ENCODE measurements at places on chromosomes 16 and 17.

DNA sequence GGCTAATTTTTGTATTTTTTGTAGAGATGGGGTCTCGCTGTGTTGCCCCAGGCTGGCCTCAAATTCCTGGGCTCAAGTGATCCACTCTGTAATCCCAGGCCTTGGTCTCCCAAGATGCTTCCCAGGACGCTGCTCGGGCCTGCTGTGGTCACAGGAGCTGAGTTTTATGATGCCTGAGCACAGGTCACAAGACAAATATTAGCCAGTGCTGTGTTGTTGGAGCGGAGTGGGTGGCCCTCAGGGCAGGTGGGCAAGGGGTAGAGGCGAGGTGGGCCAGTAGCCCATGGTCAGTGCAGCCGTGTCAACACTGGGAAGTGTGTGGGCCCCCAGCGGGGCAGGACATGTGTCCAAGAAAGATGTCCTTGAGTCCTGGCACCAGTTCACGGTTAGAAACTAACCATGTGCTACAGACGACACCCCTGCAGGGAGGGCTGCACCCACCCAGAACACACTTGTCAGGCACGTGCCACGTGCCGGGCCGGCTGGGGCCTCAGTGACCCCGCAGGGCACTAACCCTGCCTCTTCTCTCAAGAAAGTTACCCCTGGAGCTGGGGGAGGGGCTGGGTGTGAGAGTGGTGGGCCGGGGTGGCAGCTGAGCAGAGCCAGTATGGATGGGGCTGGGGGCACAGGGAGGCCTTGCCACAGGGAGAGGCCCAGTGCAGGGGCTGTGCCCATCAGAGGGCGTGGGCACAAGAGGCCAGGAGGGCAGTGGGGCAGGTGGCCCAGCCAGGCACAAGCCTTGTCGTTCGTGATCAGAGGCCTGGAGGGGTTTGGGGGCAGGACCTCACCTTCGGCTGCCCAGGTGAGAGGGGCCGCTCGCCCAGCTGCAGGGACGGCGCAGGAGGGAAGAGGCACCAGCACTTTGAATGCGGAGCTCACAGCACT lies 103.1 kb upstream of the CHMP6 start:
- DNase-seq = no peak

- no peak for DNase-seq
Measured at GRCh38 chr17:56601591-56601990, 8.1 kb downstream of the NOG start.

DNA sequence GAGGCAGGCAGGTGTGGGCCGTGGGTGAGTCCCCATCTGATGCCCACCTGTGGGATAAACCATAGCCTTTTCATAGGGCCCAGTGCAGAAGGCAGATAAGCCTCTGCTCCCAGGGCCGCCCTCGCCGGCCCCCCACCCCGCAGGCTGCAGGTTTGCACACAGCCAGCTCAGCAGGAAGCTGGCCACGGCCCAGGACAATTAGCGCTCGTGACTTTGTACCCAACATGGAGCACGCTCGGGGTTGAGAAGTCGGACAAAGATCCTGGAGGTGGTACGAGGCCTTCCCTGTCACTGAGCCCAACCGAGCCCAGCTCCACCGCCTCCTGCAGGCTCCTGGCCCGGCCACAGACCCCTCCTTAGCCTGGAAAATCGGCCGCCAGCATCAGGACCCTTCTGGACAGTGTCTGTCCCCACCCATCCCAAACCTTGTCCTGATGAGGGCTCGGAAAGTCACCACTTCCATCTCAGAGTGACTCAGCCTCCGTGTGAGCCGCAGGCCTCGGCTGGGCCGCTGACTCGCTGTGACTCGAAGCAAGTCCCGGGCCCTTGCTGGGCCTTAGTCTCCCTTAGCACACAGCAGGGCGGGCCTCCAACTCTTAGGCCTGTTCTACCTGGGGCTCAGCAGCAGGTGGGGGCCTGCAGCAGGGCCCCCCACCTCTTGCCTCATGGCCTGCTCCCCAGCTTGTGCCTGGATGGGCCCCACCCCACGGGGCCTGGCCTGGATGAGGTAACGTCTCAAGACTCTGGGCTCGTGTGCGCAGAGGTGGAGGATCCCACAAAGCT lies 22.7 kb downstream of the FAM83G start:
- no peak for DNase-seq

- DNase-seq = no peak
Measured at GRCh38 chr17:82912484-82913089, 72.8 kb upstream of the ZNF750 start.

GRCh38 chr16:74216319-74216718 lies 80.3 kb upstream of the PSMD7 start:
- no peak for DNase-seq

DNA sequence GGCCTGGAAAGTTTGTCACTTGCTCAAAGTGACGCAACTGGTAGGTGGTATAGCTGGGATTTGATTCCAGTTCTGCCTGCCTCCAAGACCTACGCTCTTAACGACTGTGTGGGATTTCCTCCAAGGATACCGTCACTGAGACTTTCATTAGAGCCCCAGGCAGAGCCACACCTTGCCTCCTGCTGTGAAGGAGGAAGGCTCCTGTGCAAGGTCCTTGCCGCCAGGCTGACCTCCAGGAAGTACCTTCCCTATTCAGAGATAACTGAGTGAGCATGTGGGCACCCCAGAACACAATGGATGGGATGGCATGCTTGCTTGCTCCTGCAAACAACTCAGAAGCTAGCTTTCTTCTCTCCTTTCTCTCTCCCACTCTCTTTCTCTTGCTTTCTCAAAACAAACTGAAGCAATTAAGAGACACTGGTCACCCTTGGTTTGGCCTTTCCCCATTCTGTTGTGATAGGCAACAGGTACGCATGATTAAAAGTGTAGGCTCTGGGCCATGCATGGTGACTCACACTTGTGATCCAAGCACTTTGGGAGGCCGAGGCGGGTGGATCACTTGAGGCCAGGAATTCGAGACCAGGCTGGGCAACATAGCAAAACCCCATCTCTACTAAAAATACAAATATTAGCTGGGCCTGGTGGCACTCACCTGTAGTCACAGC lies 30.7 kb downstream of the CACNG3 start:
- no peak for DNase-seq

- peak; percentile 47 for DNase-seq
Measured at GRCh38 chr16:87765473-87765775, 362 bp downstream of the KLHDC4 start.

DNA sequence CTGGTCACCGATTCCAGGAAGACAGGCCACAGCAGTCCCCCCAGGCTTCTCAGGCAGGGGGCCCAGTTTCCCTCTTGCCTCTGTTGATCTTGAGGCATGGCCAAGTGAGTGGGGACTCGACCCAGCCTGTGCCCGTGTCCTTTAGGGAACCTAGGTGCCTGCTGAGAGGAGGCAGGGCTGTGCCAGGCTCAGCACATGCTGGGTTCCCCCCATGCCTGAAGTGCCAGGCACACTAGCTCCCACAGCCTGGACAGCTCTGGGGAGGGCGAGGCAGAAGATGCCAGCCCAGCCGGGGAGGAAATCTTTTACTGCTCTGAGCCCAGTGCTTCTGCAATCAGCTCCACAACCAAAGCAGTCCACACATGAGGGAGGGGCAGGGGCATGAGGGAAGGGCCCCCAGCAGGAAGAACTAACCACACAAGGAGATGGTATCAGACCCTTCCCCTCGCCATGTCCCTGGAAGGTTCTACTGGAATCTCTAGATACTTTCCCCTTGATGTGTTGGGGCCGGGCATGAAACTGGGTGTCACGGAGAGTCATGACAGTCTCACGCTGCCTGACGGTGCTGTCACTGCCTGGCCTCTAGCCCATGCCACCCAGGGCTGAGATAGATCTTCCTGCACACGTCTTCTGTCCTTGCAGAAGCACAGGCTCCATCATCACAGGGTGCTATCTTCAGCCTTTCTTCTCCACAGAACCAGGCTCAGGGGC lies 25.5 kb downstream of the MYO18A start:
- DNase-seq = no peak

DNA sequence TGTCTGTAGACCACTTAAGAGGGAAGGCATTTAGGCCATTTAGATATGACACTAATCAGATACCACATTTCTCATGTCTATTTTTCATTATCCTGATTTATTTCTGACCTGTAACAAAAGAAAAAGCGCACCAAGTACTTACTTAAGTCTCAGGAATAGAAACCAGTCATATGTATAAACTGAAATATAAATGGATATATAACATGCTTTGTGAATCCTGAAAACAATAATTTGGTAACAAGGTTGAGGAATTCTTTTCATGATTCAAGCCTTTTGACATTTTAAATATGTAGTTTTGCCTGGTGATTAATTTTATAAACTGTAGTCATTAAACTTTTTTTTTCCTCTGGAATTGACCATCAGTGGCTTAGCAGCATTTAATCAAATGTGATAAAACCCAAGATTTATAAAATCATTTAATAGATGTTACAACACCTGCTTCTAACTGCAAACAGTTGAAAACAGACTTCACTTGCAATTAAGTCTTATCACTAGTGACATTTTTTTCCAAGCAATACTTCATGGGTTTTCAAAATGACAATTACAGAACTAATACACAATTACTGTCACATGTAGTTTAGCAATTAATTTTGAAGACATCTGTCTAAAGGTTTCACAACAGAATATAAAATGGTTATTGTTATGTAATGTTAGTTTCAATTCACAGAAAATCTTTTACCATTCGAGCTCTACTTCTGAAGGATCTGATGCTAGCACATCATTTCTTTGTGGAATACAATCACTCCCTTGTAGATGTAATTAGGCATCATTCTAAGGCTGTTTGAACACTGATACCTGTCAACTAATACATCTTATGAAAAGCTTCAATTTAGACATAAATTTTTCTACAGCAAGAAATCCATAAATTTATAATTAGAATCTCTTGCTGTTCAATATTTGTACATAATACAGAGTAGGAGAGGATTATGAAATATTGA lies 110.3 kb downstream of the TOX3 start:
- no peak for DNase-seq

DNA sequence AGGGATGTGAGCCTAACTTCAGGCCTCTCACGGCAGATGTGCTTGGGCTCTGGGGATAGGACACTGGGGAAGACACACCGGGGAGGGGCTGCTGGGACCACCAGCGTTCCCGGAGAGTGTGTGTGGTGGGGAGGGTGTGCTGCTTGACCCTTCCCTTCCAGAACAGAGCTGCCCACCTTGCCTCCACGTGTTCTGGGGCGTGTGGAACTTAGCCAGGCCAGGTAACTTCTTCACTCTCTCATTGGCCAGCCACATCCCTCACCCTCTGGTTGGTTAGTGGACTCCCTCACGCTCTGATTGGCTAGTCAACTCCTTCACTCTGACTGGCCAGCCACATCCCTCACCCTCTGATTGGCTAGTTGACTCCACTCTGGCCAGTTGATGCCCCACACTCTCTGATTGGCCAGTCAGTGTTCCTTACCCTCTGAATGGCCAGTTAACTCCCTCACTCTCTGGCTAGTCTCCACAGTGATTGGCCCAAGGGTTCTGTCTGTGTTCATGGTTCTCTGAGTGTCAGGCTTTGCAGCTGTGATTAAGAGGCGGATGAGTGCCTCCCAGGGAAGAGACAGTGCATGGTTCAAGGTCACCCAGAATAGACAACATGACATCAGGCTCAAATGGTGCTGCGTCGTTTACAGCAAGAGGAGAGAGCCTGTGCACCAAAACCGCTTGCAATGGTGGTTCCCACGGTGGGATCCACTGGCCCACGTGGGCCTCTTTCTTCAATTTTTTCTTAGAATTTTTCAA lies 10.0 kb downstream of the TMEM235 start:
- DNase-seq = no peak

- no peak for DNase-seq
Measured at GRCh38 chr16:24975428-24975889, 39.7 kb downstream of the ARHGAP17 start.

- peak; percentile 34 for DNase-seq
Measured at GRCh38 chr17:9729034-9729650, 62.2 kb downstream of the DHRS7C start.

DNA sequence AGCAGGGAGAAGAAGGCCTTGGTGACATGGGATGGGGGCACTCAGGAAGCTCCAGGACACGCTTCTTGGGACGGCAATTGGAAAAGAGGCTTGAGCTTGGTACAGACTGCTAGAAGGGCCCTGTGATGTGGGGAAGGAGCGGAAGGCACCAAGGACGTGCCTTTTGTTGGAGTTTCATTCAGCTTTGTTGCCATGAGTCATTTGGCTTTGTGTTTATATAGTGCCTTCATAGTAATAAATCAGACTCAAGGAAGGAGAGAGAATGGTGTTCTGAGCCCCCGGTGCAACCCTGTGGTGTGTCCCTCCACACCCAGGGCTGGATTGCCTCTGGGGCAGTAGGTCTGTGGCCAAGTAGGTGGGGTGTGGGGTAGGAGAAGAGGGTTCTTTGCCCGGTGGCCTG lies 7.4 kb upstream of the TBX4 start:
- no peak for DNase-seq

- no peak for DNase-seq
Measured at GRCh38 chr17:39641883-39642282, 4.9 kb downstream of the STARD3 start.

DNA sequence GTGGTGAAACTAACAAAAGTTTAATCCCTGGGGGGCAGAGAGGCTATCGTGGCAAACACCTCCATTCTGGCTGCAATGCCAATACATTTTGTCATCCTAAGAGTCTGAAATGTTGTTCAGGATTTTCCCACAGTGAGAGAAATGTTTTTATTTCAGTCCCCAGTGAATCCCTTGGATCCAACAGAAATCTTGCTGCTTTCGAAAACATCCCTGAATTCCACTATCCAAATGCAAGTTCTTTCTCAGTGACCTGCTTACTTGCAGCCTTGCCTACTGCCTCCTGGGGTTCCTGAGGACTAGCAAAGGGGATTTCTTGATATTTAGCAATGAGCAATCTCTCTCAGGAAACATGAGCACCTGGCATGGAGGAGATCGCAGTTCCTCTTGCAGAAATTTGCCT lies 202.1 kb upstream of the IRX3 start:
- no peak for DNase-seq

GRCh38 chr17:38456031-38456815 lies 28.0 kb downstream of the ARHGAP23 start:
- DNase-seq = no peak

DNA sequence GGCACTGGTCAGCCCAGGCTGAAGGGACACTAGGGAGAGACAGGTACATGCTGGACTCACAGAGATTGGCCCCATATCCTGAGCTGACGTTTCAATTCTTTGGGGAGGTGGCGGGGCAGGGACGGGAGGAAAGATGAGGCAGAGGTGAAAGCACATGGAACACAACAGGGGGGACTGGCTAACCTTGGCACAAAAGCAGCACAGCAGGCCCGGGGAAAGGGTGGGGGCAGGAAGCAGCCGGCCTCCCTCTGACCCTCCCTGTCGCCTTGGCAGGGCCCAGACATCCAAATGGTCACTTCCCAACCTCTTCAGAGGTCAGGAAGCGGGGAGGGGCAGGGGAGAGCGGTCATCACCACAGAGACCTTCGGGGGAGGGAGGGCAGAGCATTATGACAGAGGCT lies 6.6 kb downstream of the VAT1 start:
- no peak for DNase-seq

GRCh38 chr17:19796457-19796856 lies 48.4 kb upstream of the ALDH3A1 start:
- no peak for DNase-seq

All from GM12892 (cell line).